Activated CD4-positive, CD25-positive, alpha-beta regulatory T cell (primary cell): ENCODE measurements at places on chromosomes 6 and 20.

DNA sequence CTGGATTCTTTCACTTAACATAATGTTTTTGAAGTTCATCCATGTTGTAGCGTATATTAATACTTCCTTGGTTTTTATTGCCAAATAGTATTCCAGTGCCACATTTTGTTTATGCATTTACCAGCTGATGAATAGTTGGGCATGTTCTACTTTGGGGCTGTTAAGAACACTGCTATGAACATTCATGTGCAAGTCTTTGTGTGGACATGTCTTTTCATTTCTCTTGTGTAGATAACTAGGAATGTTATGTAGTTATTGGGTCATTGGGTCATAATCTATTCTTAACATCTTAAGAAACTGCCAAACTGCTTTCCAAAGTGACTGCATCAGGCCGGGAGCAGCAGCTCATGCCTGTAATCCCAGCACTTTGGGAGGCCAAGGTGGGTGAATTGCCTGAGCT lies 43.8 kb upstream of the GLP1R start:
- DNase-seq: no peak

GRCh38 chr20:63223121-63223825 lies 7.3 kb upstream of the YTHDF1 start:
- DNase-seq: peak; percentile 8

DNA sequence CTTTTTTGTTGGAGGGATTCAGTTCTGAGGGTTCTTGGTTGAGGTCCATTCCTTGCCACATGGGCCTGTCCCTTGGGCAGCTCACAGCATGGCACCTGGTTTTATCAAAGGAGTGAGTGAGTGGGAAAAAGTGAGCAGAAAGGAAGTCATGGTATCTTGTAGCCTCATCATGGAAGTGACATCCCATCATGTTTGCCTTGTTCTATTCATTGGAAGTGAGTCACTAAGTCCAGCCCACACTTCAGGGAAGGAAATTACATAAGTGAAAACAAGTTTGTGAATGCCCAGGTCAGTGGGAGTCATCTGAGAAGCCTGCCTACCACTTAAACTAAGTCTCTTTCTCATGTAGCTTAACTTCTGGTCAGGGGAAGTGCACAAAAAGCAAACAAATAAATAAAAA lies 32.8 kb upstream of the ZNFX1 start:
- no peak for DNase-seq

GRCh38 chr6:152588456-152588855 lies 48.7 kb downstream of the SYNE1 start:
- DNase-seq: no peak

DNA sequence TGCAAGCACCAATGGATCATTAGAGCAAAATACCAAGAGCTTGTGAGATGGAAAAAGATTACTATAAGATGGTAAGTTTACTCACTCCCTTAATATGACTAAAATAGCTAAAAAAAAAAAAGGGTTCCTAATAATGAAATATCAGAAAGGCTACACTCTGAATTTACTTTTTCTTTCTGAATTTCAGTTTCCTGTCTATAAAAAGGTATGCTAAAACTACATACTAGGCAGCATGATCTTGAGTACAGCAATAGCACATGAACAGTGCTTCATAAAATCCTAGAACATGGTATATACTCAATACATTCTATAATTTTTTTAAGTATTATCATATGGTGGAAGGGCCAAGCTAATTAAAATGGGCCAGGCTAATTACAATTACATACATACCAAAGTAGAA lies 24.0 kb upstream of the FAM135A start:
- no peak for DNase-seq

DNA sequence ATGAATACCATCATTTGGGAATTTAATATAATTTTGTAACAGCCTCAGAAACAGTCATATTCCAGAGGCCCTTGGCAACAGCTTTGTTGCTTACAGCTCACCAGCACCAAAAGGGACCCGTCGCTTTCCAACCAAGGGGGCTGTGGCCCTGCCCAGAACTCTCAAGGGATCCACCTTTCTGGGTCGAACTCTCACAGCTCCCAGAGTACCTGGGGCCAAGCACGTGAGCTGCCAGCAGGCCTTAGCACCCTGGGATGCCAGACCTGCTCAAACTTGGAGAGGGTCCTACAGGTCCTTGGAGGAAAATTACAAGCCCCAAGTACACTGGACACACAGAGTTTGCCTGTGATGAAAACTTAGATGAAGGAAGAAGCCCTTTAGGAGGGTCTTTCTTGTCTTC lies 66.6 kb downstream of the SNX5 start:
- DNase-seq: no peak

GRCh38 chr6:153084393-153084792 lies 46.7 kb downstream of the RGS17 start:
- no peak for DNase-seq

- no peak for DNase-seq
These were observed 677.4 kb upstream of the CITED2 start for GRCh38 chr6:140051521-140052512.

DNA sequence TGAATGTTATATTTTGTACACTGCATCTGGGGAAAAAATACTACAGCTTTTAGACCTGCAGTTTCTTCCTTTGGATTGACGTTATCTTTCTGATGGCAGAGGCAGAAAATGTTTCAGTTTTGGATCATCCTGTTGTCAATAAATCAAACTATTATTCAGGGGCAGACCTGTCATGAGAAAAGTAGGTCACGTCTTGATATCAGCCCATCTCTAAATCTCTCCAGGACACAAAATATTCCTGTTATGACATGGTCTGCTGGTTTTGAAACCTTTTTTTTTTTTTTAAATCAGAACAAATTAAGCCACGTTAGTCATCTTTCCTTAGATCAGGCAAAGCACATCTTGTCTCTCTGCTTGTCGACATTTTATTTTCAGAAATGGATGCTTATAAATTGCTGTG lies 24.0 kb downstream of the IL20RA start:
- DNase-seq: no peak

- no peak for DNase-seq
These were observed 142.0 kb downstream of the FAM83B start for GRCh38 chr6:54988576-54988975.

- no peak for DNase-seq
These were observed 280.5 kb upstream of the JAG1 start for GRCh38 chr20:10954137-10954840.

- no peak for DNase-seq
These were observed 20.5 kb upstream of the PDE7B start for GRCh38 chr6:135831016-135831415.

- DNase-seq: no peak
These were observed 32.2 kb downstream of the RREB1 start for GRCh38 chr6:7139835-7140470.

GRCh38 chr20:5970381-5970780 lies 19.9 kb downstream of the MCM8 start:
- no peak for DNase-seq

DNA sequence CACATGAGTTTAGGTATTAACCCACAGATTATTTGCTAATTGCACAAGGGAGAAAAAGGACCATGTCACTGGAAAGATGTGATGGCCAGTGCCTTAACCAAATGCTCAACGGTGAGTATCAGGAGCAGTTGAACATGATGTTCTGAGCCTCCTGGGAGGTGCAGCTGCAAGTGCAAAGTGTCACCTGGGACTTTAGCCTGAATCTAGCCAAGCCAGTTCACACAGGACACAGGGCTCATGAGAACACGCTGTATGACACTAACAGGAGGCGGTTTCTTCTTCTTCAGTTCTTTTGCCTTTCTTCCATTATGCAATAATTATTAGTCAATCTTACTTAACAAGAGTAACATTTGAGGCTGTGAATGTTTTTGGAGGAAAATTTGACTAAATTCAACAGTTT lies 225.3 kb downstream of the THBS2 start:
- no peak for DNase-seq

DNA sequence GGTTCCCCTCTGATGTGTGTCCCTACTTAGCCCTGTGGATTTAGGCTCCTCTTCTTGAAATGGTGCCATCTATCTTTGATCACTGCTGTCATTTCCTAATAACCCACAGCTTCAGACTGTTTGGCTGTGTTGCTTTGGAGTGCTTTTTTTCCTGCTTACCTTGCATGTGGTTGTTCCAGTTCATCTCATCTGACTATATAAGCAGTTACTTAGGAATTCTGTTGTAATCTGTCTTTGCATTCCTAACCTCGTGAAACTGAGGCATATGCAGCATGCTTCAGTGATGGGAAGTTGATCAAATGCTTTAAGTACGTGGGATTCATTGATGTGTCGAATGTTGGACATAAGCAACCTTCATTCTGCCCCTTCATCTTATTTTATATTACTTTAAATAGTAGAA lies 115.8 kb upstream of the FLRT3 start:
- no peak for DNase-seq

DNA sequence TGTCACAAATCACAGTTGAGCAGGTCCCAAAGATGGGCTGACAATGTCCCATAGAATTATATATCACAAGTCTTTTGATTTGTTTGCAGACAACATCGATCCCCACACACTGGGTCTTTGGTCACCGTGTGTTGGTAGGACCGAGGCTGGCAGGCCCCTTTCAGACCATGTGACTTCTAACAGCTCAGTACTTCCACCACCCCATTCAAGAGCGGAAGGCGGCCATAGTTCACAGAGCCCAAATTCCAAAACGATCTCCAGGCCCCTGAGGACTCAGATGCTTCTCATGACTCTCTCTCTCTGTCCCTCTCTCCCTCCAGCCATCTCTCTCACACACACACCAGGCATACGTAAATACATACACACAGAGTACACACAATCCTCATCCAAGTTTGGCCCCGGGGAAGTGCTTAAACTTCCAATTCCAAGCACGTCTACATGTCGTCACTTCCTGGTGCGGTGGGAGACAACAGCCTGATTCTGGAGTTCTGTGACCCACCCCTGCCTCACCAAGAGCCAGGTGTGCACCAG lies 155.9 kb upstream of the INSM1 start:
- DNase-seq: no peak

DNA sequence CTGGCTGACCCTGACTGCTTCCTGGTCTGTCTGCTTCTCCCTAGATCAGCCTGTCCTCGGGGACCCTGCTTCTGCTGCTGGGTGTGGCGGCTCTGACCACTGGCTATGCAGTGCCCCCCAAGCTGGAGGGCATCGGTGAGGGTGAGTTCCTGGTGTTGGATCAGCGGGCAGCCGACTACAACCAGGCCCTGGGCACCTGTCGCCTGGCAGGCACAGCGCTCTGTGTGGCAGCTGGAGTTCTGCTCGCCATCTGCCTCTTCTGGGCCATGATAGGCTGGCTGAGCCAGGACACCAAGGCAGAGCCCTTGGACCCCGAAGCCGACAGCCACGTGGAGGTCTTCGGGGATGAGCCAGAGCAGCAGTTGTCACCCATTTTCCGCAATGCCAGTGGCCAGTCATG lies 6.3 kb downstream of the NRSN2 start:
- no peak for DNase-seq

DNA sequence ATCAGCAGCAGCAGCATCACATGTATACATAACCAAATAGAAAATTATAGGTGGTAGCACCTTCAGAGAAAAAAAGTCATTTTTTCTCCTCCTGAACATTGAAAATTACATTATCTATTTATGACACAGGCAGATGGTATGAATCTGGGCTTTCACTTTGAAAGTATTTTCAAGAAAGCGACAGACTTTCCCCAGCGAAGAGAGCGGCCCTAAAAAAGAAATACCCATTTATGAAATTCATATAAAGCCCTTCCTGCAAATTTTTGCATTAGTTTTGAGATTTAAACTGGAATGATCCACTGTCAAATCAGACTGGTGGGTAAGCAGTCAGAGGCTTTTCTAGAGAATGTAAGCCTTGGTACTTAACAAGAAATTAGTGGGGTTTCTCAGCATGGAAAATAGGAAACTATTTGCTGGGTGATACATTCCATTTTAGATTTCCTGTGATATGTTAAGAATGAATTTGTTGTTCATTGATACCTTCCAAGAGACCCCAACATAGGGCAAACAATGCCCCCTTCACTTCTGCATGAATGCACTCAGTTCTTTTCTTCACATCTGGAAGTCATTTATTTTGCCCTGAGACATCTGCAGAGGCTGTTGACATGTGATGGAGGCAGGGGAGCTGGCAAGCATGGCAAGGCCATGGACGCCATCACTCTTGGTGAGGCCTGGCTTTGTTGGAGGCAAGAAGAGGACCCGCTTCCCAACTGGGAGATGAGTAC lies 147.0 kb downstream of the LINC00237 start:
- no peak for DNase-seq

DNA sequence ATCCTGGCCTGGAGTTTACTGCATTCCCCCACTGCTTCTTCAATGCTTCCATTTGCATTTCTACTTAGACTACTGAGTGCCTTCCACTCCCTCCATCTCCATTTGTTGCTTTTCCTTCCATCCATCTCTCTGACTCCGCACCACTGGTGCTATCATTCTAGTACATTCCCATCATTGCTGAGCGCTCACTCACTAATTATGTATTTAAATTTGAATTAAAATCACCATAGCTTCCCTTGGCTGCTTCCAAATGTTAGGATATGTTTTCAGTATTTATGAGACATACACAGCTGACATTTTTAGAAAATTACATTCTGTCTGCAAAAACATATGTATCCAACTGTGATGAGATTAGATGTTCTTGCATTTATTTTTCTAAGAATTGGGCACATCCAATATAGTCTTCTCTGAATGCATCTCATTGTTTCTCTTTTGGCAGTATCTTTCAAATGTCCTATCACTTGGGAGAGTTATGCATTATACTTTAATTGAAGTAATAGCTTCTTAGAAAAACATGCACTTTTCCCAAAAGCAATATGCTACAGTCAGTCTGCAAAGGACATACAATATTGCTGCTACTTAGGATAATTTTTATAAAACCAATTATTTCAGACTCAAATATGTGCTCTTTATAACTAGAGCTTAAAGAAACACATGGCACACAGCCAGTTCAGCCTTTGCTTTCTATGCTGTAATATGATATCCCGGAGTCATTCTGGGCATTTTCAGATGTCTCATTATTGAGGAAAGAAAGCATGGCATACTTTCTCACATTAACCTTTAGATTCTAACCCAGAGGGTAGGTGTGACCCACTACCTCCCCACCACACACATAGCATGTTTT lies 12.1 kb upstream of the COL21A1 start:
- no peak for DNase-seq
